Stimulated activated CD4-positive, alpha-beta T cell treated with anti-CD3 and anti-CD28 coated beads, Interleukin-1b, Interleukin-23, amount 100 ng/mL, for 1 hour (primary cell): ENCODE measurements at places on chromosomes 11 and 22.

DNA sequence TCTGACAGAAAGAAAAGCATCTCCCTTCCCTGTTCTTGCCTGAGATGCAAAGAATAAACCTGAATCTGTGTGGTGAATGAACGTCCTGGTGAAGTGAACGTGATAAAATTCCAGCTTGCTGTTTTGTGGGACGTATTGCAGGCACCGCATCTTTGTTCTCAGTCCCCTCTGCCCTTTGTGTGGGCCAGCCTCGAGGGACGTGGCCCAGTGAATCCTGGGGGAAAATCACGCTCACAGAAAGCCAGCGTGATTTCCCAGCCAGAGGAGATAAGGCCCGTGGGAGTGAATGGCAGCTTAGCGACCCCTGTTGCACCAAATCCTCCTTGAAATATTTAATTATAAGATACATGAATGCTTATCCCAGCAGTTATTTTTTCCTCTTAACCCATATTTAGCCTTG, 129.1 kb downstream of the COMMD9 start:
- DNase-seq, result no peak

DNA sequence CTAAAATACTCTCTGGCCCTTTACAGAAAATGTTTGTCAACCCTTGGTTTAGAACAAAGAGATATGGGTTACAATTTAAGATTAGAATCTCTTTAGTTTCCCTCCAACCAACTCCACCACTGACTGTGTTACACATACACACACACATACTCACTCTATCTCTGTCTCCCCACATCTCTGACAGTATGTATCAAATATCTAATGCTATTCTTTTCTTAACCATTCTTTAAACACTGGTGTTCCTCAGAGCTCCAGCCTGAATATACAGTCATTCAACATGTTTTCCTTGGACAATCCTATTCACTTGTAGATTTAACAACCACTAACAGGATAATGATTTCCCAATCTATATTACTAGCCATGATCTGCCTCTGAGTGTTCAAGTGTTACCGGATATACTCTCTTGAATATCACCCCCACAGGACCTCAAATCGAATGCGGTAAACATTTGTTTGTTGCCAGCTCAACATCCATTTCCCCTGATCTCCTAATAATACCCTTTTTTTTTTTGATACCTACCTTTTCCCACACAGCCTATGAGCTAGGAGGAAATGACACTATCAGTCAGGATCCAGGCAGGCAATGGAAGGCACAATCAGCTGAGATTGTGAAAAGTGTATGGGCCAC, 6.1 kb downstream of the MPZL3 start:
- no peak for DNase-seq

DNA sequence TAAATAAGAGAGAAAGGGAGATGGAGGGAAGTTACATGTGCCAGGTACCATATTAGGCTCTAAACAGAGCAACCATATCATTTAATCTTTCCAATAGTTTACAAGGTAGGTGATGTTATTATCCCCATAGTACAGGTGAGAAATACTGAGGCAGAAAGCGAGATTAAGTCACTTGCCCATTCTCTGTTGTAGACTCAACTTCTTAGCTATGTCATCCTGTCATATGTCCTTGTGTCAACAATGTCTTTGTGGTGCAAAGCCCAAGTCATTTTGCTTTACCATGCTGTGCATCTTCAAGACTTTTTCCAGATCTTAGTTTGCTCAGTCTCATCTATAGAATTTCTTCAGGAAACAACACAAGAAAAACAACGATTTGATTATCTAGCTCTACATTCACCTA, 205.0 kb upstream of the E2F8 start:
- no peak for DNase-seq

DNA sequence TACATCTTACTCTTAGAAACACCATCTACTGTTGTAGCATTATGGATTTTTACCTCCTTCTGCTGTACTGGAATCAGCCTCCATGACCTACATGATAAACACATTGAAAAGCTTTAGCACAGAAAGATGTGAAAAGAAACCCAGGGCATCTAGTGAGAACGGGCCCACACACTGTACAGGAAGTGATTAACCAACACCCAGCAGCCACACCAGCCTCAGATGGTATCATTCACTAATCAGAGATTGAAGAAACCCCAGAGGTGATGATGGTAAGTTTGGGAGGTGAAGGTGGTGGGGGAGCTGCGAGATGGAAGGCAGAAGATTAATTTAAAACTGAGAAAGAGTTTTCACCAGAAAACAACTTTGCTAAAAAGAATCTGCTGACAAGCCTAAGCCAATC, 46.1 kb downstream of the RASSF10 start:
- no peak for DNase-seq

GRCh38 chr11:44595964-44596381, 30.5 kb downstream of the CD82 start:
- DNase-seq, result no peak

DNA sequence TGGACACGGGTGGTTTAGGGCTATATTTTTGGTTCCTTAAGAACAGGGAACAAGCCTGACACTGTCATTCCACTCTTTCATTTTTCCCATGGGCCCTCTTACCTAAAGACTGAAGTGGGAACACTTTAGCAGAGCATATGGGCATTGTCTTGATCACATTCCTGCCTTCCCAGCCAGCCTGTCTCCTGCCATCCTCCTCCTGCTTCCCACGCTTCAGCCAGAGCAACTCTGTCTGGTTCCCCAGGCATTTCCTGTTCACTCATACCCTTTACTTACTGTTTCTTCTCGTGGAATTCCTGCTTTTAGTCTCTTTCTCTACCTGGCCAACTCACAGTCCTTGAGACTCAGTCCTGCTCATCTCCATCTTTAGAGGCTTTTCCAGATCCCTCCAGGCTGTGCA, 22.8 kb downstream of the MRPL16 start:
- DNase-seq, result no peak

- no peak for DNase-seq
Measured at GRCh38 chr11:64754919-64755662, 4.7 kb downstream of the PYGM start.

DNA sequence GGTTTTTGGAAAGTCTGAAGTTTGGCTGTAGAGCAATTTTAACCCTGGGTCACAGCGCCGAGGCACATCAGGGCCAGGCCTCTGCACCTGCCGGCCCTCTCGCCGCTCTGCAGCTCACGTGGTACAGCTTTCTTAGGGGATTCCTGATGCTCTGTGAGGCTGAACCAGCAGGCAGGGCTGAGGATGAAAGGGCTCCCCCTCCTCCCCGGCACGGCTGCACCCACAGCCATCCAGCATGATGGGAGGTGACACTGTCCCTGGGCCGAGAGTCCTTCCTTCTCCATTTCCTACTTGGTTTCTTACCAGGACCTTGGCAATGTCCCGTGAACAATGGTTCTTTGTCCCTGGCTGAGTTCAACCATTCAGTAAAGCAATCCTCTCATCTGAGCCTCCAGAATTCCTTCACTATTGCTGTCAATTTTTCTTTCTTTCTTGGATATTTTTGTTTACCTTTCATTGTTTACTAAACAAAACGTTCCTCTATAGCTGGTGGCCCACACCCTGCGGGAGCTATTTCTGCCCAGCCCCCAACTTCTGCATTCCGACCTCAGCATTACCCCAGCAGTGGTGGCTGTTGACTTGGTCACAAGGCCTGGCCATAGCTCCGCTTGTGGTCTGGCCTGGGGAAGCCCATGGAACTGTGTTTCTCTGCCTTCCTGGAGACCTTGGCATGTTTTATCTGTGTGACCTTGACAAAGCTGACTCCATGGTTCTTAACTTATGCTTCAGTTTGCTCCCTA, 172.8 kb upstream of the B3GAT1 start:
- DNase-seq, result no peak

DNA sequence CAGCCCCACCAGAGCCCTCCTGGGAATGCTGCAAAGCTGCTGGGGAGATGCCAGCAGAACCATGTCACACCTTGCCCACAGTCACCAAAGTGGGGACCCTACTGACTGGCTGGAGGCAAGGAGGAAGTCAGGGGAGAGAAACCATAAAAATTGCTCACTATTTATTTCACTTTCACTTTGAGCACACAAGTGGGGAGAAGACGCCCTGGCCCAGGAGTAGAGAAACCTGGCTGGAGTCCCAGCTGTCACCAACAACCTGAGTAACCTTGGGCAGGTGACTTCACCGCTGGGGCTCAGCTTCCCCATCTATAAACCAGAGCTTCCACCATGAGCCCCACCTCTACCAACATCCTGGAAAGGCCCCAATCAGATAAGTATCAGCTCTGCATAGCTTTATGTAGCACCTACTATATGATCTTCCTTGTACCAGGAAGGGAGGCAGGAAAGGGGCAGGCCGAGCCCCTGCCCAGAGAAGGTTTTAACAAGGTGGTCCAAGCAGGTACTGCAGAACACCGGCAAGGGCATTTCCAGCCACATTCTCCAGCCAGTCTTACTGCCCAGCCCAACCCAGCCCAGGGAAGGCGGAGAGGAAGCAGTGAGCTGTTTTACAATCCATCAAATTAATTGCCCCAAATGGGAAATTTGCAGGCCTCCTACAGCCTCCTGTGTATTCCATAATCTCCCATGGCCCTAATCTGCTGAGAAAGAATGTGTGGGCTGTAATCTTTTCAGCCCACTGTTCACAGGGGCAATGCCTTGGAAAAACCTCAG, 27.6 kb downstream of the PLEKHA7 start:
- no peak for DNase-seq

DNA sequence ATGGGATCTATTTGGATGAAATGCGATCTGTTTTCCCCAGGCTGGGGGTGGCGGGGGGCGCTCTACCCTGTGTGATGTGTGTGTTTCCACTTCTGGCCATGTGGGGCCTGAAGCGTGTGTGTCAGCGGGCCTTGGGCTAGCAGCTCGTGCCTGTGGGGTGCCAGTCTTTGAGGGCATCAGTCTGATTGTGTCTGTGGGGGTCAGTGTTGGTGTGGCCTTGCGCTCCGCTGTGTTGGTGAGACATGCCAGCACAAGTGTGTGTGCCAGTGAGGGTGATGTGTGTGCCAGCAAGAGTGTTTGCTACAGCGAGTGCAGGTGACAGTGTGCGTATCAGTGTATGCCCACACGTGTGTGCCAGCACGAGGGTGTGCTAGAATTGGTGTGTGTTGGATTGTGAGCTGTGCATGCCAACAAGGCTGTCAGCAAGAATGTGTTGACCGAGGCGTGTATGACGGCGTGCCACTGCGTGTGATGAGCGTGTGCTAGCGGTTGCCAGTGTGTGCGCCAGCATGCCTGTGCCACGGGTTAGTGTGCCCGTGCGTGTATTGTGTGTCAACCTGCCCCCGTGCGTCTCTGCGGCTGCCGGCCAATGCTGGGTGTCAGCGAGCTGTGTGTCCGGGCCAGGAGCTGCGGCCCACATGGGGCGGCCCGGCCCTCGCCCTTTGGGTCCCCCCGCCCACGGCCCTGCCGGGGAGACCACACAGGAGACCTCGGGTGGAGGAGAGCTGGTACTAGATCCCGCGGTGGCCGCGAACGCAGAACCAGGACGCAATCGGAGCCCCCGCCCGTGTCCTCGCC, 519 bp downstream of the ARRB1 start:
- no peak for DNase-seq

- DNase-seq, result no peak
Measured at GRCh38 chr11:83257761-83258168, 28.4 kb downstream of the CCDC90B start.

DNA sequence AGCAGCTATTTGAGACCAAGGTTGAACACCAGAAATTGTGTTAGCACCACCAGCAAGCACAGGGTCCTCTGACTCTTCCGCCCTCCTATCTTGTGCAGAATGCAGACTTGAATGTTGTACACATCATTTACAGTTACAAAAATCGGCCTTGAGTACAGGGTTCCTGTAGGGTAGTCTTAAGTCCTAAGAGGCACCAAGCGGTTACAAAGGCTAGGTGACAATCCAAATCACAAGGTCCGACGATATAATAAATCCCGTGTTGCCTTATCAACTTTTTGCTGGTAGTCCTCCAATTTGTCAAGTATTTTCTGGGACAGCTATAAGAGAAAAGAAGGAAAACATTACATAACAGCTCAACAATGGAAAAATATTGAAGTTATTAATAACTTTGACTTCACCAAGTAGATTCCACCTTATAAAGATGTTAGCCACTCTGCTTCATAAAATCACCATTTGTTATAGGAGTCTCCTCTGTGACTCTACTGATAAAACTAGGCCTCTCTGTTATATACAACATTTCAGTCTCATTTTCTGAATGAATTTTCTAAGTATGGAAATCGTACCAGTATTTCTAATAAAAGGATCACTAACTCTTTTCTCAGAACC, 11.8 kb upstream of the FNBP4 start:
- DNase-seq, result no peak

DNA sequence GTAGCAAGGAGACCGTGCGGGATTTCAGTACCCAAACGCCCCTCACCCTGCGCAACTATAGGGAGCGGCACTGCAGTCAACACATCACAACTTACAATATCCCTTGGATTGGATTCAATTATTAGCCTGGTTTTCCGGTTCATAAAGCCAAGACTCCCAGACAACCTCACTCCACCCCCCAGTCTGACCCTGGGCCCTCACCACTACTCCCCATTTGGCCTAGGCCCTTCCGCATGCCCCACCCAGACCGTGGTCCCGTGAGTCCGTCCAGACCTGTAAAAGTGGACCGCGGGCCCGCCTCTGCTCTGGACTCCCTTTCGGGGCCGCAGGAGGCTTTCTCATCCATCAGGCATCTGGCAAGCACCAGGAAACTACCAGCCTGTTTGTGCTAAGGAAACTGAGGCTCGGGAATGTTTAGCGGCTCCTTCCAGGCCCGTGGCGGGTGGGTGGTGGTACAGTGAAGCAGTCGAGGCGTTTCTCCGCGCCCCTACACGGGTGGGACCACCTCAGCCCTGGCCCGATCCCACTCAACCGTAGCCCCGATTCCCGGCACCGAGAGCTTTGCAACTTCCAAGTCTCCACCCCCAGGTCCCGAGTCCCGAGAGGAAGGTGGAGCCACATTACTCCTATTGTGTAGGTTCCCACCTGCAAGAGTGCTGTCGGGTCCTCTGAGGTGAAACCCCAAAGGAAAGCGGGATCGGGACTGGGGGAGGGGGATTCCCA, 679 bp upstream of the DPP3 start:
- DNase-seq, result no peak

- DNase-seq, result no peak
Measured at GRCh38 chr22:29106839-29107238, 34.0 kb downstream of the KREMEN1 start.

- DNase-seq, result no peak
Measured at GRCh38 chr11:44885065-44885810, 65.4 kb downstream of the TP53I11 start.

DNA sequence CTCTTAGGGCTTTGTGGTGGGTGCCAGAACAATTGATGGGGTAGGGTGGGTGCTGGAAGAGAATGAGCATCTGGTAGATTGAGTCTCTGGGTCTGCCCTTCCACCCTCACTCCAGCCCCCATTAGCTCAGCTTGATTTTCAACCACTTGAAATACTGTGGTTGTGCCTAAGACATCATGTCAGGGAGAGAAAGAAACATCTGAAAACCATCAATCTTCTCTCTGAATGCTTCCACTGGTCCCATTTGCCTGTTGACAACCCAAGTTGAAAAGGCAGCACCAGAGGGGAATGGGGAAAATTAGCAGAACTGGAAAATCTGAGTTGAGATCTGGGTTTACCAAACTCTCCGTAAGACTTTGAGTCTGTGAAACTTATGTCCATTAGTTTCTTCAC, 26.1 kb downstream of the CD44 start:
- no peak for DNase-seq

DNA sequence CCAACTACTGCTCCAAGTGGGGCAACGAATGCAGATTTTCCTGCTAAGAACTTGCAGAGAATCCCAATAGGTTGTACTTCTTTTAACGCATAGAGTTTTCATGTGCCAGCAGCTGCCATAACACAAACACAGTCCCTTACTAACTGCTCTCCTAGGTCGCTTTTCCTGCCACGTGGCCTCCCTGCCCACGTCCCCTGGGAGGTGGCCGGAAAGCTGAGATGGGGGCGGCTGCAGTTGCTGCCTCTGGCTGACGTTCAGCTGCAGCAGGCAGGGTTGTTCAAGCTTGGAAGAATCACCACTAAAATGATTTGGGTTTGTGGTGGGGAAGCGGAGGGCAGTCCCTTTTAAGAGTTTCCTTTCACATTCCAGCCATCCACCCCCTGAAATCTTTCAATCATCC, 39.3 kb downstream of the ZNF202 start:
- no peak for DNase-seq
